ENCODE measurements at places on chromosomes 7 and 10.

DNA sequence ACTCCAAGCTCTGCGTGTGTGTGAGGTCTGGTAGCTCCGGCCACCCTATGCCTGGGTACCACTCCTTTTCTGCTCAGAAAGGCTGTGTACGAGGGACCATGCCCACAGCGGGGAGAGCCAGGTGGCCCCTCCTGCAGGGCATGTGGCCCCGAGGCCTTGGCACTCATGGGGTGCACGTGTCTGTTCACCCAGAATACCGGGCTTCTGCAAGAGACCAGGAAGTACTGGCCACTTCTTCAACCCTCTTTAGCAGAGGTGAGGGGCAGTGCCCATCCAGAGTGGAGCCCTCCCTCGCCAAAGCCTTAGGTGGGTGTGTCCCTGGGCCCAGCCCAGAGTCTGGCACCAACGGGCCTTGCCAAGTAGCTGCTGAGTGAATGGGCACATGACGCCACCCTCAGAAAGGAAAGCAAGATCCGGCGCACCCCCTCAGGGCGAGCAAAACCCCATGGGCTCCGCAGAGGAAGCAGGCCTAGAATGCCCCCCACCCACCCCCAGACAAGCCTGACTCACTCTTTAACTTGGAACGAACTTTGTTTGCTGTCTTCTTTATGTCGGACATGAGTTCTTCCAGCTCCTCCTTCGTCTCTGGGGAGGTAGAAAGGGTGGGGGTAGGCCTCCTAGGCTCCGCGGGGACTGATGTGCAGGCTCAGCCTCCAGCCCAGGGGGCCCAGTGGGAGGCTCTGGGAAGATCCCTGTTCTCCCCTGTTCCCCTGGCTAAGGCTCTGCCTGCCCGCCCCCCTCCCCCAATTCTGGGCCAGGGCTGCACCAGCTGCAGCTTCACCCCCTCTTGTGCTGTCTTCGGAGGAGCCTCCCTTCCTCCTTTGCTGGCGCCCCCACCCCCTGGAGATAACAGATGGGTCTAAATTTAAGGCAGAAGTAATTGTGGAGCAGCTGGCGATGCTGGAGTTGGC lies 14.6 kb downstream of the STX1A start:
- DNase-seq: no peak

DNA sequence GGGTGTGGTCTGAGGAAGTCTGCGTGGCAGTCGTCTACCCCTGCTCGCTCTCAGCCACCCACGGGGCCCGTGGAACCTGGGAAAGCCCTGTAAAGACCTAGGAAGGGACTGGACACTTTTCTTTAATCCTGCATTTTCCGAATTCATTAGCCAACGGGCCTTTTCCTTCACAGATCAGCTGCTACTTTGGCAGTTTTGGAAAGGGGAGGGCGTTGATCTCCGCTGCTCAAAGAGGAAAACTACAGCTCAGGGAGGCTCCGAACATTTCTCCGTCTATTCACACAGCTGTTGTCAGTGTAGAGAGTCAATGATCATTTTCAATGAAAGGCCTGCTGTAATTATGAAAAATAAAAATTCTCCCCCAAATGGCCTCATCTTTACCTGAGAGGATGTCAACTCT lies 450.1 kb upstream of the MKI67 start:
- DNase-seq: no peak

- no peak for DNase-seq
Observed at GRCh38 chr7:20696803-20697333, 81.4 kb downstream of the ABCB5 start.

- DNase-seq: no peak
Observed at GRCh38 chr7:22250390-22250789, 106.6 kb downstream of the RAPGEF5 start.

GRCh38 chr10:62690703-62691102 lies 113.8 kb upstream of the ADO start:
- no peak for DNase-seq

DNA sequence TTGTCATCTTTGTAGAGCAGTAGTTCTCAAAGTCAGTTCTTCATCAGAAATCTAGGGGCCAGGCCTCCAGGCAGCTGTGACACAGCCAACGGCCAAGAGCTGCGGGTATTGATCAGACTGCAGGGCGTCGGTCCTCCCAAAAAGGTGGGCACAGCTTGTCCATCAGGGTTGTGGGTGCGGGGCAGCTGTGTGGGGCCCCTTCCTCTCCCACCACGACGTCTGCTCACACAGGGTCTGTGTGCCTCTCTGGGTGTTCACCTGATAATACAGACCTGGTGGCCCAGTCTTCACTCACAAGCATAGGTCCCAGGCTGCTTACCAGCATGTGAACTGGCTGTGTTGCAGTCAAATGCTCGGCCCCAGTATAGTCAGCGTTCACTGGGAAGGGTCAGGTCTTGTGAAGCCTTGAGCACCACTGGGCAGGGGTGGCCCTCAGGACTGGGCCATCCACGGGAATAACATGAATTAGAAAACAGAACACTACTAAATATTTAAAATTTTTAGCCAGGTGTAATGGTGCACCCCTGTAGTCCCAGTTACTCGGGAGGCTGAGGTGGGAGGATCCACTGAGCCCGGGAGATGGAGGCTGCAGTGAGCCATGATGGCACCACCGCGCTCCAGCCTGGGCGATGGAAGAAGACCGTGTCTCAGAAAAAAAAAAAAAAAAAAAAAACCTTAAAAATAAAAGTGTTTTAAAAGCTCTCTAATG lies 102.8 kb upstream of the DIP2C start:
- DNase-seq: no peak

Measured in stimulated activated CD4-positive, alpha-beta T cell treated with anti-CD3 and anti-CD28 coated beads, Interleukin-4, amount 100 ng/mL, for 4 hours (primary cell).